ENCODE measurements at places on chromosomes 6 and 20.

DNA sequence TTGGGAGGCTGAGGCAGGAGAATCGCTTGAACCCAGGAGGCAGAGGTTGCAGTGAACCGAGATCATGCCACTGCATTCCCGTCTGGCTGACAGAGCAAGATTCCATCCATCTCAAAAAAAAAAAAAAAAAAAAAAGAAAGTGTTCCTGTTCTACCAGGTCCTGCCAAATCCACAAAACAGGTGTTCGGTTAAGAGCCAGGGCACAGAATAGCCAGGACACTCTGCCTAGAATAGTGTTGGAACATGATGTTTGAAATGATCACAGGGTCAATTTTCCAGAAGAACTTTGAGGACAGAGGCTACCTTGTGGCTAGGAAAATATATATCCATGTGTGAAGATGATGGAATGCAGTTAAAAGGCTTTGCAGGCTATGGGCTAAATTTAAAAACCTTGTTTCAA, 63.6 kb upstream of the TRAF3IP2 start:
- DNase-seq = no peak

DNA sequence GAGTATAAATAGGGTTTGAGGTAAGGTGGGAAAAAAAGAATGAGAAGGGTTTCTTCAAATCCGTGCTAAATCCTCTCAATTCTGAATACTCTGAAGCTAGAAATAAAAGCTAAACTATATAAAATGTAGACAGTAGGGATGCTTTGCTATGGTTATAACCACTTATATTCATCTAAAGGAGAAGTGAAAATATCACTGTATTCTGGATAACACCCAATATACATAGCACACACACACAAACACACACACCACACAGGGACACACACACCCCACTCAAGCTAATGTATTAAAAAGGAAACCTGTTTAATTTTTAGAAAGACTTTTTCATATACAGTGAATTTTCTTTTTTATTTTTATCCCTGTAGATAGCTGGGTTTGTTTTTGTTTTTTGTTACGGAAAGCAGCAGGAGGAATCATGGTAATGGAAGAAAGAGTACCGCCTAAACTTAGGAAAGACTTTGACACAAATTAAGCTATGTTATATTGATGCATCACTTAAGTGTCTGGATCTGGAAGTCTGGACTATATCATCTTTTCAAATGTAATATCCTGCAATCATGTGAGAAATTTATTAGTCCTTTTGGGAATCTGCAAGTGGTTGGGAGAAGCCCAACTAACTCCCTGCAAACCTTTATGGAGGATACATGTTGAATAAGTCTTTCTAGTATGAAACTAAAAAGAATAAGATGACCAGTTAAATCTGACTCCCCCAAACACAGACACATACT, 68.4 kb upstream of the FABP7 start:
- no peak for DNase-seq

GRCh38 chr6:25142506-25142905, 136.7 kb upstream of the CARMIL1 start:
- no peak for DNase-seq

GRCh38 chr6:37650071-37650481, 47.6 kb downstream of the MDGA1 start:
- DNase-seq = no peak

- DNase-seq = no peak
Observed at GRCh38 chr20:36205026-36205425, 31.3 kb upstream of the AAR2 start.

GRCh38 chr6:33857932-33858475, 54.2 kb upstream of the MLN start:
- no peak for DNase-seq

- no peak for DNase-seq
Observed at GRCh38 chr6:169376458-169376857, 122.8 kb upstream of the THBS2 start.

DNA sequence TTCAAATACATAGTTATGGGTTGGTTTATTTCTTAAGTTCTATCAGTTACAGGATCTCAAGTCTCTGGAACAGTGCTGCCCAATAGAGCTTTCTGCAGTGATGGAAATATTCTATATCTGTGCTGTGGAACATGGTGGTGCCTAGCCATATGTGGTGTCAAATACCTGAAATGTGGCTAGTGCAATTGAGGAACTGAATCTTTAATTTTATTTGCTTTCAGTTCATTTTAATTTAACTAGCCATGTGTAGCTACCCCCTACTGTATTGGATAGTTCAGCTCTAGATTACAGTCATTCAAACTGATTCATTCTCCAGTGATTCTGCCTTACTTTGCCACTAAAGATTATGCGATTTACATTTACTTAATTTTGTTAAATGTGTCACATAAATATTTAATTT, 503.2 kb downstream of the CDKAL1 start:
- DNase-seq = no peak

GRCh38 chr6:36389353-36389752, 1.9 kb upstream of the ETV7 start:
- DNase-seq = no peak

- DNase-seq = no peak
Observed at GRCh38 chr6:69096681-69097080, 461.6 kb downstream of the ADGRB3 start.

DNA sequence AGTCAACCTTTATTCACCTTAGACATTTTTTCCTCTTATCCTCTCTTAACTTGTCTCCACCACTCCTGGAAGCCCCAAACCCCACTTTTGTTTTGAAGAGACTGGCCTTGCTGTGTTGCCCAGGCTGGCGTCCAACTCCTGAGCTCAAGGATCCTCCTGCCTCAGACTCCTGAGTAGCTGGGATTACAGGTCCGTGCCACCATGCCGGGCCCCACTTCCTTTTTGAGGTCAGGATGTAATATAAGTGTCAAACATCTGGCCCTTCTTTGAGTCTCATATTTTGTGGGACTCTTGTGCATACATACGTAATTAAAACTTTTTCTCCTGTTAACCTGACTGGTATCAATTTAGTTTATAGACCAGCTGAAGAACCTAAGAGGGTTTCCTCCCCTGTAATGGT, 1.4 kb upstream of the CDK19 start:
- DNase-seq = no peak

DNA sequence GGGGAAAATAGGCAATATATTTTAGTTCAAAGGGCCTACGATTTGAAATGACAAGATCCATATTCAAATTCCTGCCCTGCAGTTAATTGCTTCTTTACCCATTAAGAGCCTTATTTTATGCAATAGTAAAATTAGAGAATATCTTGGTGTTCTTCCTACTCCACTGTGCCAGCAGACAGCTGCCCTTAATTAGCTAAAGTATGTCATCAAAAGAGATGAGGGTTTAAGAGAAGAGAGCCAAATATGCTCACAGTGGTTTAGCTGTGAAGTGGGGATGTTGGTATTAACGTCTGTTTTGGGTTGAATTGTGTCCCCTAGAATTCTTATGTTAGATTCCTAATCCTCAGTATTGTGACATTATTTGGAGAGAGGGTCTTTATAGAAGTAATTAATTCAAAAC, 148.1 kb downstream of the MOXD1 start:
- DNase-seq = no peak

GRCh38 chr6:74505391-74505790, 700.5 kb downstream of the COL12A1 start:
- DNase-seq = no peak
